ENCODE measurements at places on chromosomes 1 and 21. TPM values are rescaled to one million over a fixed set of nuclear protein-coding genes. Genes with fewer than 3 reads are reported as not detected.
A peak's percentile ranks its signal among the peaks of the same experiment; 100 is the strongest.

DNA sequence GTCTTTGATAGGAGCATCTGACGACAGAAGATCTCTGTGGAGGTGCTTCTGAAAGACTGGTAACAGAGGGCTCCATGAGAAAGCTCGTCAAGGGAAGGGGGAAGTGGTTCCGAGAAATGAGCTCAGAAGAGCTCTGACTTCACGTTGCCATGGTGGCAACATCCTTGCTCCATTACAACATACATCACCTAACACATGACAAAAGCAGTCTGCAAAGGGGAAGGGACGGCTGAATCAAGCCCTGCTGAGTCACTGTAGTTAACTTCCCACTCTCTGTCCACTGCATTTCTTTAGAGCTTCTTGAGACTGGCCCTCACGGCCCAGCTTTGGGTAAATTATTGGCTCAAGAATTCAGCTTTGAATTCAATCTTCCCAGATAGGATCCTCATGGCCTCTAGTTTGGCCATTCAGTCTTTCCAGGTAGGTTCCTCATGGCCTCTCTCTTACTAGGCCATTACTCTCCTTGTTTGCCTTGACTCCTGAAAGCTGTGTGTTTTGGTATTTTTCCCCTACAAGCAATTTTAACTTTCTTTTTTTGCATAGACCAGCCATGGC lies 88.0 kb upstream of the ZNF648 start:
- H3K36me3 ChIP-seq = no peaks in the 10 kb centered on the region
- peak overlapping the region; percentile 21 for H3K27ac ChIP-seq
- H3K27me3 ChIP-seq = no peaks in the 10 kb centered on the region
- no peak for DNase-seq
- H3K4me1 ChIP-seq = peaks cover 8% of the 10 kb centered on the region

- no peaks in the 10 kb centered on the region for H3K36me3 ChIP-seq
- no peaks in the 10 kb centered on the region for H3K27me3 ChIP-seq
- peaks cover 6% of the 10 kb centered on the region for H3K4me1 ChIP-seq
- DNase-seq = peak; percentile 41
- H3K27ac ChIP-seq = no peak overlapping the region
Observed at GRCh38 chr1:28602536-28603439, 10.7 kb downstream of the RAB42 start.

DNA sequence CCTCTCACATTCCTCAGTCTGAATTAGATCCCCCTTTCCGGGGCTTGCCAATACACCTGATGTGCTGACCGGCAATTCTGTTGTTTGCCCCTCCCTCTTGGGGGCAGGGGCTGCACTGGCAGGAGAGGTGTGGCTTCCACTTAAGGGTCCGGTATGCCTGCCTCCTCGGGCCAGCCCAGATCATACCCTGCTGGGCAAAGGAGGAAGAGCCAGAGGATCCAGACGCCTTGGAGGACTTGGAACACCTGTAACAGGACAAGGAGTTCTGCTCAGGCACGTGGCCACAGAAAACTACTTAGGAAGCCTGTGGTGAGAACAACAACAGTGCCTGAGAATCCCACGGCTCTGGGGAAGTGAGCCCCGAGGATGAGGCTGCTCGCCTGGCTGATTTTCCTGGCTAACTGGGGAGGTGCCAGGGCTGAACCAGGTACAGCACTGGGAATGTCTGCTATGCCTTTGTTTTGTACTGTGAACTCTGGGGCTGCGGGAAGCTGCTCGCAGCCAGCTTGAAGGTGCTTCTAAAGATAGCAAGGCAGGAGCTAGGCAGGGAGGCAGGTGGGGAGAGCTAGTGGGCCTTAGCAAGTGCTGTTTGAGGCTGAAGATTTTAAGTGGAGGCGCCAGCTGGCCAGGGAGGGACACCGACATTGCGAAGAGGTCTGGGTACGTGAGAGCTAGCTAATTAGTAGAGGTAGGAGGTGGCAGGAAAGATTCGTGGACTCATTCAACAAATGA lies at the start of gene SMPDL3B:
TSS of gene SMPDL3B (plus strand) at position 183 of the 732 bp plus-strand sequence. CDS start at position 367, 184 bp downstream.
- peak within 1 kb of the TSS; percentile 96 for H3K27ac ChIP-seq
- no peaks in the 10 kb centered on the region for H3K36me3 ChIP-seq
- peak; percentile 68 for DNase-seq
- peaks cover 6% of the 10 kb centered on the region for H3K27me3 ChIP-seq

The TMEM69 gene
- 28.1 TPM for total RNA-seq

DNA sequence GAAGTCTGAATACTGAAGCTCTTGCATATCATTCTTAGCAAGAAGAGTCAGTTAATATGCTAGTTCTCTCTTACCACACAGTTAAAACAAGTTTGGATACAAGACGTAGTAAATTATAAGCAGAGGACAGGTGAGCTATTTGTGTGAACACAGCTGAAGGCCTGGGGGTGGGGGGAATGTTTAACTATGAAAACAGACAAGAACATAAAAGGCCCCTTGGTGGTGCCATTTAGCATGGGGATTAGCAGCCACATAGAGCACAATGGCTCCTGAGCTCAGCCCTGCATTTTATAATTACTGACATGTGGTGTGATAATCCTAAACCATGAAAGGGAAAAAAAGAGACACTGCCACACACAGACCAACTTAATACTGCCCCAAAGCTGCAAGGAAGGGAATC lies 94.8 kb downstream of the TGFBR3 start:
- H3K36me3 ChIP-seq = peaks cover 3% of the 10 kb centered on the region
- no peak overlapping the region for H3K4me3 ChIP-seq
- DNase-seq = no peak
- H3K27me3 ChIP-seq = no peaks in the 10 kb centered on the region
- H3K4me1 ChIP-seq = peaks cover 8% of the 10 kb centered on the region

DNA sequence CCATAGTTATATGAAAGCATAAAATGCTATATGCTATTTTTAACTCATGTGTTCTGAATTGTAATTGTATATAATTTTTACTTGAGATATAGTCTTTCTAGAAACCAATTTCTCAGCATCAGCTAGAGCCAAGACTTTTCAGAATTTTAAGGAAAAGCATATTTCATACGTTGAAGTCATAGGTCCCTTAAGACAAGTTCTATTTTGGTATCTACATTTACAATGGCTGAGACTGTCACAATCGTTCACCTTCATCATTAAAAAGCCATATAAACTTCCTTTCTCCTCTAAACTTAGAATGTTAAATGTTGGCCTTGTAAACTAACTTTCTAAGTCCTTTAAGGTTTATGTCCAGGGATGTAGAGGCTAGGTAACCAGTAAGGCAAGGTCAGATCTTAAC lies 104.1 kb downstream of the LRRC40 start:
- H3K4me3 ChIP-seq = no peak overlapping the region
- no peaks in the 10 kb centered on the region for H3K4me1 ChIP-seq
- no peaks in the 10 kb centered on the region for H3K27me3 ChIP-seq
- H3K36me3 ChIP-seq = no peaks in the 10 kb centered on the region

The IFNAR1 gene
- total RNA-seq = 19.6 TPM

DNA sequence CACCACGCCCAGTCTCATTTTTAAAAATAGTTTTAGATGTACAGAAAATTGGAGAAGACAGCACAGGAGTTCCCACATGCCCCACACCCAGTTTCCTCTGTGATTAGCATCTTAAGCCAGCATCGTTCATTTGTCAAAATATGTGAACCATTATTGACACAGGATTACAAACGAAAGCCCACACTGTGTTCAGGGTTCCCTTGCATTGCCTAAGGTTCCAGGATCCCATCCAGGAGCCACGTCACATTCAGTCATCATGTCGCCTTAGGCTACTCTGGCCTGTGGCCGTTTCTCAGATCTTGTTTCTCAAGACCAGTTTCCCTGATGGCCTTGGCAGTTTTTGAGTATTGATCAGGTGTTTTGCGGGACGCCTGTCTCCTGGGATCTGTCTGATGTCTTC lies 34.7 kb upstream of the TNFRSF1B start:
- H3K36me3 ChIP-seq = no peaks in the 10 kb centered on the region
- DNase-seq = no peak
- H3K4me3 ChIP-seq = no peak overlapping the region
- H3K27me3 ChIP-seq = peaks cover 4% of the 10 kb centered on the region

- H3K27me3 ChIP-seq = no peaks in the 10 kb centered on the region
- H3K4me3 ChIP-seq = no peak overlapping the region
- no peak overlapping the region for H3K27ac ChIP-seq
- peaks cover 8% of the 10 kb centered on the region for H3K4me1 ChIP-seq
- no peaks in the 10 kb centered on the region for H3K36me3 ChIP-seq
Observed at GRCh38 chr1:164695956-164696665, 137.1 kb downstream of the PBX1 start.

DNA sequence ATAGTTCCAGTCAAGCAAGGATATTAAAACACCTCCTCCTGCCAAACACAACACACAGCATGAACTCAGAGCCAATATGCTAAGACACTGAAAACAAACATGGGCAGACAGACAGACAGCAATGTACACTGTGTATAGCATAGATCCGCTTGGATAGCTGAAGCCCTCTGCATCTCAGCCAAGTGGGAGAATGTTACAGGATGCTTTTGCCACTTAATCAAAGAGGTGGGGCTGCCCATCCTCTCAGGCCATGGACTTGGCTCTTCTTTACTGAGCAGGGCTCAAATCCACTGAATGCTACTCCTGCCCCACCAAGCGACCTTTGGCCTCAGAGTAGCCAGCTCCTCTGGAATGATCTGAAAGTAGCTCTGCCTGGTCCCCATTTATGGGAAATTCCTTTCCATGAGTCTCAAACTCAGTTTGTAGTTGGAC lies 64.7 kb upstream of the NGF start:
- no peak for DNase-seq
- no peak overlapping the region for H3K27ac ChIP-seq
- peaks cover under 1% of the 10 kb centered on the region for H3K27me3 ChIP-seq
- H3K4me3 ChIP-seq = no peak overlapping the region

GRCh38 chr21:37871121-37871862 lies 45.0 kb downstream of the KCNJ6 start:
- H3K4me1 ChIP-seq = no peaks in the 10 kb centered on the region
- H3K4me3 ChIP-seq = no peak overlapping the region
- DNase-seq = no peak
- H3K36me3 ChIP-seq = no peaks in the 10 kb centered on the region

DNA sequence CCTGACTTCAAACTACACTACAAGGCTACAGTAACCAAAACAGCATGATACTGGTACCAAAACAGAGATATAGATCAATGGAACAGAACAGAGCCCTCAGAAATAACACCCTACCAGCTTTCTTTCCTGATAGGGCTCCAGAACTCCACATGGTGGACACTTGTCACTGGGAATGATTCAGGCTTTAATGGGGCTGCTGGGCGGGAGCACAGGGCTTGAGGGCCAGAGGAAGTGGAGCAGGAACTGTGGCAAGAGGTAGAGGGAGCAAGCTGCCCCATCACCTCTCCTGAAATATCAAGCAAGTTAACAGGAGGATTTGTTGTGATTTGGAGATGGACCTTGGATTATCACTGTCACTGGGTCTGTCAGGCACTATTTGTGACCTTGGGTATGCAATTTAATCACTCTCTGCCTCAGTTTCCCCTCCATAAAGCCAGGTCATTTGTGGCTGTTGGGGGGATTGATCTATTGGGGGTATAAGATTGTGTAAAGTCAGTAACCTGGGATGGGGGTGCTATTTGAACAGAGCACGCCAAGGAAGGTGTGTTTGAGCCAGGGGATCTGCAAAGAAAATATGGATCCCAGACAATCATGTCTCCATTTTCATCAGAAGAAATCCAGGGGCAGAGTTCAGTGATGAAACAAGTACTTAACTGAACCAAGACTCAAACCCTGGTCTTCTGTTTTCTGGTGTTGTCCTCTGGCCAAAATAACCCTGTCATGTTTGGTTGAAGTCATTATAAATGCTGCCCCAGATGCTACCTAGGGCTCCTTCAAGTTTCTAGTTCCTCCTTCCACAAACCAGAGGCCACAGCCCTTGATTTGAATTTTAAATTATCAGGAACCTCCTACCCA lies 25.2 kb downstream of the ETS2 start:
- DNase-seq = no peak
- H3K27me3 ChIP-seq = no peaks in the 10 kb centered on the region
- H3K27ac ChIP-seq = no peak overlapping the region
- H3K4me1 ChIP-seq = peaks cover 10% of the 10 kb centered on the region
- no peak overlapping the region for H3K4me3 ChIP-seq

The CORT gene
- total RNA-seq = 1.0 TPM
